Stimulated activated CD8-positive, alpha-beta memory T cell treated with anti-CD3 and anti-CD28 coated beads, Interleukin-7, amount 100 ng/mL, for 1 hour (primary cell): ENCODE measurements at places on chromosomes 6 and 20.

GRCh38 chr6:1482381-1483166 lies 93.2 kb downstream of the FOXF2 start:
- no peak for DNase-seq

- no peak for DNase-seq
Measured at GRCh38 chr6:136284909-136285308, 4.7 kb downstream of the BCLAF1 start.

DNA sequence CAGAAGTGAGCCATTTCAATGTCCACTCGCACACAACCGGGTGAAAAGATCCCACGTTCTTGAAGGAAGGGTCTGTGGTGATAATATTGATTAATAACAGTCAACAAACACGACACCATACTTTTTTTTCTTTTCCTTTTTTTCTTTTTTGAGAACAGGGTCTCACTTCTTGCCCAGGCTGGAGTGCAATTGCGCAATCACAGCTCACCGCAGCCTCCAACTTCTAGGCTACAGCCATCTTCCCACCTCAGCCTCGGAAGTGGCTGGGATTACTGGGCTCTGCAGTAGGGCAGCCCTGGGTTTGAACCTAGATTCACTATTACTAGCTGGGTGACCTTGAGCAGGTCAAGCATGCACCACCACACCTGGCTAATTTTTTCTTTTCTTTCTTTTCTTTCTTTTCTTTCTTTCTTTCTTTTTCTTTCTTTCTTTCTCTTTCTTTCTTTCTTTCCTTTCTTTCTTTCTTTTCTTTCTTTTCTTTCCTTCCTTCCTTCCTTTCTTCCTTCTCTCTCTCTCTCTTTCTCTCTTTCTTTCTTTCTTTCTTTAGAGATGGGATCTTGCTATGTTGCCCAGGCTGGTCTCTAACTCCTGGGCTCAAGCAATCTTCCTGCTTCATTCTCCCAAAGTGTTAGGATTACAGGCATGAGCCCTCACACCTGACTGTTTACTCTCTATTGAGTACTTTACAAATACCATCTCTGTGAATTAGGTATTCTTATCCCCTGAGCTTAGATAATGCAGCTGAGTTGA lies 123.9 kb downstream of the SNX5 start:
- no peak for DNase-seq

GRCh38 chr6:52399511-52400312 lies 20.4 kb upstream of the EFHC1 start:
- DNase-seq, result no peak

DNA sequence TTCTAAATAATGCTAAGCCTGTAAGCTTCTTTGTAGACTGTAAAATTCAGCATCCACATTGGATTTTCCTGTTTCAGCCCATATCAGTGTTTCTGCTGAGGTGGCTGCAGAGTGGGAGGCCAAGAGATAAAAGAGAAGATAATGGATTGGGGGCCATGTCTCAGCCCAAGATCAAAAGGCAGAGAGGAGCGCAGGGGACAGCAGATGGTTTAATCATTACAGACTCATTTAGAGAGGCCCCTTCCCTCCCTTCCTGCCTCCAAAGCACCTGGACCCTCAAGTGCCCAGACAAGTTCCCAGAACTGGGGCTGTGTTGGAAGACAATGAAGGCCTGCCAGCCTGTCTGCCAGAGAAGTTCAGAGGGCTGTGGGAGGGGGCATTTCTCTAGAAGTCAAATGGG lies 20.4 kb upstream of the CTNNBL1 start:
- no peak for DNase-seq
